Activated naive CD4-positive, alpha-beta T cell treated with anti-CD3 and anti-CD28 coated beads for 36 hours (primary cell): ENCODE measurements at places on chromosomes 2 and 18. TPM values are rescaled to one million over a fixed set of nuclear protein-coding genes. Genes with fewer than 3 reads are reported as not detected.

The IHH gene
- not detected for total RNA-seq

The LAMA3 gene
- total RNA-seq: 0.10 TPM

The DPP4 gene
- 11.9 TPM for total RNA-seq

The SLC9A4 gene
- total RNA-seq: 0.07 TPM

The CPLX4 gene
- total RNA-seq: not detected

GRCh38 chr2:134785659-134786430, 52.6 kb upstream of the ACMSD start:
- DNase-seq: no peak
